ENCODE measurements at places on chromosomes 1 and 21.

DNA sequence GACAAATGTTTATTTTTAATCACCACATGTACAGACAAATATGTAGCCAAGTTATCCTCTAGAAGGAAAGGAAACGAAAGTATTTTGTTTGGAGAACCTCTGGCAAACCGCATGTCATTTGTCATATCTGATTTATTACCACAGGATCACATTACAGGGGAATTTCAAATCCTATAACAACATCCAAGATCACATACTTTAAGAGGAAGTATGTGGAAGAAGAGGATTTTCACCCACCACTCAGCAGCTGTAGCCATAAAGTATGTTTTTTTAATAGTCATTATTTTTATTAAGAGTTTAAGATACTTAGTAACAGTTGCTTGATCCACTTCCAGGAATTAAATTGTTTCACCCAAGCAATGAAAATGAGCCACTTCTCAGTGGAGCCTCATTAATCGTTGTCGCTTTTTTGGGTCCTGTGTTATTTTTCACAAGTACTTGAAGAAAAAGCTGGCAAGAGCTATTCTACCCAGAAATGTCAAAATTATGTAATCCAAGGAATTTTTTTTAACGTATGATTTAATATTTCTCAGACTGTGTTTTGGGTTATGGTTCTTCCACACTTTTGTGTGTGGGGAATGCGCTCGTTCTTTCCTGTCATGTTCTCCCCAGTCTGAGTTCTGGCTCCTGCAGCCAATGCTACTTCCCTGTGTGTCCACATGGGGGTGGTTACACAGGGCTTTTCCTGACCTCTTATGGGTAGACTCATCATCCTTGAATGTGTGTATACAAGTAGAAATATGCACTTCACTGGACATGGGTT is 6.9 kb downstream of the SERTAD4 start:
- DNase-seq, result no peak

DNA sequence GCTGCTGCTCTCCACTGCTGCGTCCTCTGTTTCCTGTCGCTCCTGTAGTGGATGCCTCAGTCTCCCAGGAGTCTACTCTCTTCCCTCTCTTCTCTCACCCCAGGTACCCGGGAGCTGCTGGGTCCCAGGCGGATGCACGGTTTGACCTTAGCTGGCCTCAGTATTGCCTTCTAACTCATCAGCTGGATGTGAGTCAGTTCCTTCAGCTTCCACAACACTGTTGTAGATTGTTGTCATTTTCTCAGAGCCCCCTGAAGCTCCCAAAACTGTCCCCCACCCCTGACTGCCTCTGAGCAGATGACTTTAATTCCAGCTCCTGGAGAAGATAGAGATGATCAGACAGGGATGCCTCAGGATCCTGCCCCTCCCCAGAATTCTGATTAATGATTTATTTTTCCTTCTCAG is 7.2 kb downstream of the CNIH3 start:
- no peak for DNase-seq

DNA sequence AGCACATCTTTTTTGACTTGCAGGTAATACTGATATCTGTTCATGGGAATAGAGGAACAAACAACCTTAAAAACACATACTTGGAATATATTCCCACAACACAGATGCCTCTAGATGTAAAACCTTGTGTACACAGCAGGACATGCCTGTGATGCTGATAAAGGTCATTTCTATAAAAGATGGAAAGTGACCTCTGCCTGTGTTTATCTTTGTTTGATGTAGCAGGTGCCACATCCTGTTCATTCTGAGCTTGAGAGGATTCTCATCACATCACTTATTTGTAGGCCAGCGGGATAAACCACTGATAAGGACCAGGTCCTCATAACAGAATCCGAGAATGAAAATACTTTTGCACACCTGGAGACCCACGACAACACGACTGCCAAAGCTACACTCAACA is 133.7 kb downstream of the SMYD2 start:
- no peak for DNase-seq

DNA sequence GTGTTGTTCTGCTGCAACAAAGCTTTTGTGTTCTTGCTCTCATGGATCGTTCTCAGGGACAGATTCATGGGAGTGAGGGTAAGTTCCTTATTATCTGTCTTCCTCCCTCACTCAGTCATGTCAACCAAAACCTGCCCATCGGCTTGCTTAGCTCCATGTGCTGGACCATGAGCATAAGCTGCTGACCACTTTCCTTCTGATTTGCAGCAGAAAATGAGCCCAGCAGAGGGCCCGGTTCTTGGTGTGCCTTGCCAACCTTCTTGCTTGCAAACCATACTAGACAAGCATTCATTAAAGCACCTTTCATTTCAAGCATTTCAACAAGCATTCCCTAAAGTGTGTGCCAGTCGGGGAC is 64.0 kb upstream of the COA6 start:
- DNase-seq, result no peak

DNA sequence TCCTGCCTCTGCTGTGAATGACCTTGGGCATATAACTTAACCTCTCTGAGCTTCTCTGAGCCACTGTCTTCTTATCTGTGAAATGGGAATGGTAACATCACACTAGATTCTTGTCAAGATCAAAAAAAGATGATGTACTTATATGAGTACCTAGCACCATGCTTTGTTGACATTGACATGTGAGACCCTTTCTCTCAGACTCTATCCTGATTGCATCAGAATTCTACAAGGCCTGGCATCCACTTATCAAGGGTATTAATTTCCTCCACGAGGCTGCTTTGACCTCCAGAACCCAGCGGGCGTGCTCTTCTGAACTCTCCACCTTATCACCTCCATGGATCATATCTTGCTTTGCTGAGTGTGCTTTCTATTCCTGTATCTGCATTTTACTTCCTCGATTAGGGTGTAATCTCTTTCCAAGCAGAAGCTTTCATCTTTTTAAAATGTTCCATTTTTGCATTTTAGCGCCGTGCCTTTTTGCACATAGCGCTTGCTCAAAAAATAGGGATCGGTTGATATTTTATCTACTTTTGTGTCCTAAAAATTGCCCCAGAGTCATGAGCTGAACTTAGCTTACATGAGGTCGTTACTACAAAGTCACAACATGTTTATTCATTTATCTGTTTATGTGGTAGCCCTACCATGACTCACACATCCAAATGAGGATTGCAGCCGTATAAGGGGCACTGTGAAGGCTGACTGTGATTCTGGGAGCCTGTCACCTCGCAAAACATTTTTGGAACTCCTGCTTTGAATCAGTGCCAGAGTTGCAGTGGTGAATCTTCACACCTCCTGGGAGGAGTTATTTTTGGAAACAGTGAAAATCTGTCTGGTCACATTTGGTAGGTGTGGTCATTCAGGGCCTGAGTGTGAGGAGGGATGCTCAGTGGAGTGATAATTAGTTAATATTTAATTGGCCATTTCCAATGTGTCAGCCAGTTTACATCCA is 63.2 kb downstream of the IER5 start:
- no peak for DNase-seq

GRCh38 chr1:107531065-107531908 is 390.4 kb downstream of the NTNG1 start:
- DNase-seq, result no peak

DNA sequence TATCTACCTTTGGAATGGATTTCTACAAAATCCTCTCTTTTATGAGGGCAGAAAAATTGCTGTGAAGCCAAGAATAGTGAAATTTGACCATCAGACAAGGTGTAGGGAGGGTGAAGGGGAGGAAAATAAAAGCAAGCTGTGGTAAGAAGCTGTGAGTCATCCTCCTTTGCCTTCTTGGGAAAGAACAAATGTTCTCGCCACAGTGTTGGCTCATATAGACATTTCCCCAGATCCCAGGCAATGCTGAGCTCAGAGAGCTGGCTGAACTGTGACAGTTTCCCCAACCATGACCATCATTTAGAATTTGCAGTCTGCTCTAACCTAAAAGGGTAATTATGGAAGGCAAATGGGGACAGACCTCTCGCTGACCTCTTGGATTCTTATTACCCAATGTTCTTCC is 235.4 kb downstream of the PBX1 start:
- no peak for DNase-seq

DNA sequence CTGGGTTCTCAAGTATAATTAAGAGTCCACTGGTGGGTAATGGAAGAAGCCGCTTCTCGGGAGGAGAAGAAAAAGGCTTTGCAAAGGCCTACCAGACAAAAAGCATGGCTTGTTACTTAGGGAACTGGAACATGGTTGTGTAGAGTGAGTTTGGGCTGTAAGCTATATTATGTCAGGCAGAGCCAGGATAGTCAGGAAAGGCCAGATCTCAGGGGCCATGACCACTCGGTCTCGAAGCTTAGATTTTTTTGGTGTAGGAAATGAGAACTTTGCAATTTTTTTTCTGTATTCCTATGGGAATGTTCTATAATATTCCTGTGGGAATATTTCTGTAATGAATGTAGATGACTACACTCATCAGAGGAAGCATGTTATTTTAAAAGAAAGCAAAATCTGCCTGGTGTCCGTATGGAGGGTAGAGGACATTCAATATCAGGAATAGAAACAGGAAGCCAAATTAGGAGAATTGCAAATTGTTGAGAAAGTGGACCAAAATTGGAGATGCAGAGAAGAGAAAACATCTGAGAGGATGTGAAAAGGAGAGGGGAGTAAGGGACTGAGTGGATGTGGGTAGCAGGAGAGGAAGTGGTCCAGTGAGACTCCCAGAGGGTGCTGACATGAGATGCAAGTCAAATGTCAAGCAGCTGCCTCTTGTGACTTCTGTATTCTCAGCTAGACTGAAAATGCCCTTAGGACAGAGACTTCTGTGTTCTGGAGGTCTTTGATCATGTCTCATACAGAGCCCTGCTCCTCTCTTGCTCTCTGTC is 45.2 kb upstream of the HAO2 start:
- no peak for DNase-seq

DNA sequence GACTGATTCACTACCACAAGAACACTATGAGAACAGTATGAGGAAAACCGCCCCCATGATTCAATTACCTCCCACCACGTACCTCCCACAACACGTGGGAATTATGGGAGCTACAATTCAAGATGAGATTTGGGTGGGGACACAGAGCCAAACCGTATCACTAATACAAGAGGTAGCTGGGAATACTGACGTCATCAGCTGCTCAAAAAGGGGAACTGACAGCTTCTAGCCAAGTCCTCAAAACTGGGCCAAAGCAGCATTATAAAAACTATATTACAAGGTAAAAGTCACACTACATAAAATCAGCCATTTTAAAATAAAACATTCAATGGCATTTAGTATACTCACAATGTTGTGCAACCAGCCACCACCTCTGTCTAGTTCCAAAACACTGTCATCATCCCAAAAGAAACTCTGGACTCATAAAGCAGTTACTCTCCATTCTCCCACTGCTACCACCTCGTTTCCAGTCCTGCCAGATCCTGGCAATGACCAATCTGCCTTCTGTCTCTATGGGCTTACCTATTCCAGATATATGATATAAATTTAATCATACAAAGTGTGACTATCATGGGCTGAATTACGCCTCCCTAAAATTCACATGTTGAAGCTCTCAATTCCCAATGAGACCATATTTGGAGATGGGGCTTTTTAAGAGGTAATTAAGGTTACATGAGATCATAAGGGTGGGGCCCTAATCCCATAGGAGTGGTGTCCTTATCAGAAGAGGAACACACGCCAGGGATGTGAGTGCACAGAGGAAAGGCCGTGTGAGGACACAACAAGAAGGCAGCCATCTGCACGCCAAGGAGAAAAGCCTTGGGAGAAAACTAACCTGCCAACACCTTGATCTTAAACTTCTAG is 192.1 kb downstream of the SETD4 start:
- DNase-seq, result no peak

GRCh38 chr1:23084880-23085279 is 65.6 kb downstream of the KDM1A start:
- DNase-seq, result no peak

DNA sequence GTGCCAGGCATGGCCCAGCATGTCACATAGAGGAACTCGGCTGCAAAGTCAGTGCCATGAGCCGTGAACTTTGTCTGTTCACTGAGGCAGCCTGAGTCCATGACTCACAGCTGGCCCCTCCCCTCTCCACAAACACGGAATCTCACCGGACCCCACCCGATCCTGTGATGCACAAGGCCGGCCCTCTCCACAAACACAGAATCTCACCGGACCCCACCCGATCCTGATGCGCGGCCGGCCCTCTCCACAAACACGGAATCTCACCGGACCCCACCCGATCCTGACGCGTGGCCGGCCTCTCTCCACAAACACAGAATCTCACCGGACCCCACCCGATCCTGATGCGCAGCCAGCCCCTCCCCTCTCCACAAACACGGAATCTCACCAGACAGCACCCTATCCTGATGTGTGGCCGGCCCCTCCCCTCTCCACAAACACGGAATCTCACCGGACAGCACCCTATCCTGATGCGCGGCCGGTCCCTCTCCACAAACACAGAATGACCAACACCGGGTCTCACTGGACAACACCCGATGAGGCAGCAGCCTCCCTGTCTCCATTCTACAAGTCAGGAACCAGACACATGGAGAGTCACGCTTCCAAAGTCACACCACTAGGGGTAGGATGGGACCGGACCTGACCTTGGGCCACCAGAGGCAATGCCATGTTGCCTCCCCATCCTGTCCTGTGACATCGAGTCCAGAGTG is 39.6 kb upstream of the GPR153 start:
- no peak for DNase-seq

GRCh38 chr1:28519946-28520725 is 14.3 kb downstream of the RCC1 start:
- no peak for DNase-seq

DNA sequence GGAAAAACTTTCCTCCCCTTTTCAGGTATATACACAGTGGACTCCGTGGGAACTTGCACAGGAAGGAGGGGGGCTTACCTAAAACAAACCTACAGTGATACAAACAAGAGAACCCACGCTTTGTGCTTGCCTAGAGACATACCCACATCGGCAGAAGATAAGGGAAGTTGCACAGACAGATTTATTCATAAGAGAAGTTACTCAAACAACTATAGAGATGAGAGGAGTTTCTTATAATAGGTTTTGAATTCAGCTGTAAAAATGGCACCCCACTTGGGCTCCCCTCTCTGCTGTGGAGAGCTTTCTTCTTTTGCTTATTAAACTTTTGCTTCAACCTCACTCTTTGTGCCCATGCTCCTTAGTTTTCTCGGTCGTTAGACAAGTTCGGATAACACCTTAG is 1.8 kb upstream of the DUSP12 start:
- DNase-seq, result no peak

GRCh38 chr21:22791986-22792560 is 1793.9 kb downstream of the NCAM2 start:
- no peak for DNase-seq

- no peak for DNase-seq
Observed at GRCh38 chr1:168506204-168506819, 37.5 kb downstream of the XCL2 start.

- no peak for DNase-seq
Observed at GRCh38 chr1:57033222-57034001, 67.6 kb upstream of the C8B start.

DNA sequence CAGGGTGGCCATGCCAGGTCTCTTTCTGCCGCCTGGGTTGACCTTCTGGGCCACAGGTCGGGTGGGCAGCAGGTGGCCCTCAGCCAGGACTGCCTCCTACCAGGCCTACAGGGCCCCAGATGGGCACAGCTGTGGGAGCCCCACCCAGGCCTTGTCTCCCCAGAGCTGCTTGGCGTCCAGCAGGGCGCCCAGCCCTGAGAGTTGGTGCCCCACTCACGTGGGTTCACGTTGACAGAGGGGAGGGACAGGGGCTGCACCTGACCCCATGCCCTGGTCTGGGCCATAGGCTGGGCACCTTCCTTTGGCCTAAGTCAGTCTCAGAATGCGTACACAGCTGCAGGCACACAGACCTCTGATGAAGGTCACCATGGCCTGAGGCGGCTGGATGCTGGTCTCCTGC is 16.7 kb downstream of the PRDM16 start:
- no peak for DNase-seq

All from stimulated activated CD4-positive, alpha-beta T cell treated with anti-CD3 and anti-CD28 coated beads, Interleukin-4, amount 100 ng/mL, for 4 hours (primary cell).